GOT3 (cell line): ENCODE measurements at places on chromosomes 6 and 20.

GRCh38 chr6:167351656-167352345, 26.9 kb downstream of the TTLL2 start:
- DNase-seq = no peak

DNA sequence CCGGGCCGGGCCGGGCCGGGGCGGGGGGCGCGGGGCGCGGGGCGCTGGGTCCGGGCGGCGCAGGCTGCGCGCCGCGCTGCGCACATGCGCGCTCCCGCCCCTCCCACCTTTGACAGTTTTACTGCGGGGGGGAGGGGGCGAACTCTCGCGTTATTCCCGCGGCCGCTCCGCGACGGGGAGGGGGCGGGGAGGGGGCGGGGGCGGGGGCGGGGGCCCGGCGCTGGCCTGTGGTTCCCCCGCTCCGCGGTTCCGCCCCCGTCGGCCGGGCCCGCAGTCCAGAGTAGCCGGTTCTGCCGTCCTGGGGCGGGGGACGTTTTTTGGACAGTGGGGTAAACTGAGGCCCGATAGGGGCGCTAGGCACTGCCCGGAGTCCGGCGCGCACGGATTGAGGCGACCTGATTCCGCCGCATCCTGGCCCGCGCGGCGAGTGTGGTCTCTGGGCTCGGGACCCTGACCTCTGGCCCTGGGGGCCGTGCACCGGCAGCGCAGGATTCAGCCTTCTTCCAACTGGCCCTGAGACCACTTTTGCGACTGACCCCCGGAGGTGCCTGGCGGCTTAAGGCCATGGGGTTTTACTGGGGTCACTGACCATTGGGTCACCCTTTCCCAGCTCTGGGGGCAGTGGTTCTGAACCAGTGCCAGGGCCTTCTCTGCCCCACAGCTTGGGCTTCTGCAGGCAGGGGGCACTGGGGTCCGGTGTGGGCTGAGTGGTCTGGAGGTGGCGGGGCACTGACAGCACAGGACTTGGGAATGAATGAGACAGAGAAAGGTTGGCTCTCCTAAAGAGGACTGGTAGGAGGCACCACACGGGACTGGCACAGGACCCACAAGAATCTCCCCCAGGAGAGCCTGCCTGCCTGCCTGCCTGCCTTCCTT, at the start of gene ZNF512B:
Gene ZNF512B, minus strand, starts transcription at position 93 of the 876 bp plus-strand sequence. CDS start 1,980 bp downstream, outside the sequence.
- DNase-seq = no peak

DNA sequence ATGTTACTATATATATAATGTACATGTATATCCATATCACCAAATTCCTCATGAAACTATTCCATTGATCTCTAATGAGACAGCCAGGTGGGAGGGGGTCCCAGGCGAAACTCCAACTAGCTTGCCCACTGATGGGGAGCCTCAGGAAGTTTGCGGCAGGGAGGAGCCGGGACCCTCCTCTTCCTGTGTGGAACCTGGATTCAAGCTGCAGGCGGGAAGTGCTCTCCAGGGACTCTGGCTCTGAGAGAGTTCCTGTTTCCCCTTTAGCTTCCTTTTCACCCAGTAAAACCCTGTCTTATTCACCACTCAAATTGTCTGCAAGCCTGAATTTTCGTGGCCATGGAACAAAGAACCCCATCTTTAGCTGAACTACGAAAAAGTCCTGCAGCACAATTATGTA, 152.2 kb downstream of the OPN5 start:
- DNase-seq = no peak

- no peak for DNase-seq
These were observed 672.1 kb downstream of the HACE1 start for GRCh38 chr6:104187616-104188015.

DNA sequence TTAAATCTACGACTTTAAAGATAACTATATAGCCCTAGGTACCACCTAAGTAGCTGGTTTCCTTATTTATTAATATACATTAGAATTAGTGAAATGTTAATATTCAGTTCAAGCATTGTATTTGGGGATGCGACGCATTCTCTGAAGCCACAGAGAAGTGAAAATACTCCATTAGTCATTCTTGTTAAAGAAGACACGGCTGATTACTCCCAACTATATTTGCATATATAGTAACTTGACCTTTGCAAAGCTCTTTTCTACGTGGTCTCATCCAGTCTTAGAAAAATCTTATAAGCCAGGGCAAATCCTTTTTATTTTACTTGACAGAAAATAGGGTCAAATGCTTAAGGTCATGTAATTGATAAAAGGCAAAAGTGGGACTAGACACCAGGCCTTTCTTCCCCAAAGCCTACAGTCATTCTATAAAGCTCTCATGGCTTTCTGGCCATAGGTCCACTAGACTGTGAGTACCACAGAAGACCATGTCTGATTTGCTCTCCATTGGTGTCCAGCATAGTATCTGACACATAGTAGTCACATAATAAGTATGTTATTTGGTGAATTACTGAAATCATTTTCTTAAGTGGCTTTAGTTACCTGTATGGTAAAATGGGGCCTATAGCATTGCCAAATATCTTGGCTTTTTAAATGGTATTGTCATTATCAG, 11.3 kb downstream of the ZHX3 start:
- no peak for DNase-seq

DNA sequence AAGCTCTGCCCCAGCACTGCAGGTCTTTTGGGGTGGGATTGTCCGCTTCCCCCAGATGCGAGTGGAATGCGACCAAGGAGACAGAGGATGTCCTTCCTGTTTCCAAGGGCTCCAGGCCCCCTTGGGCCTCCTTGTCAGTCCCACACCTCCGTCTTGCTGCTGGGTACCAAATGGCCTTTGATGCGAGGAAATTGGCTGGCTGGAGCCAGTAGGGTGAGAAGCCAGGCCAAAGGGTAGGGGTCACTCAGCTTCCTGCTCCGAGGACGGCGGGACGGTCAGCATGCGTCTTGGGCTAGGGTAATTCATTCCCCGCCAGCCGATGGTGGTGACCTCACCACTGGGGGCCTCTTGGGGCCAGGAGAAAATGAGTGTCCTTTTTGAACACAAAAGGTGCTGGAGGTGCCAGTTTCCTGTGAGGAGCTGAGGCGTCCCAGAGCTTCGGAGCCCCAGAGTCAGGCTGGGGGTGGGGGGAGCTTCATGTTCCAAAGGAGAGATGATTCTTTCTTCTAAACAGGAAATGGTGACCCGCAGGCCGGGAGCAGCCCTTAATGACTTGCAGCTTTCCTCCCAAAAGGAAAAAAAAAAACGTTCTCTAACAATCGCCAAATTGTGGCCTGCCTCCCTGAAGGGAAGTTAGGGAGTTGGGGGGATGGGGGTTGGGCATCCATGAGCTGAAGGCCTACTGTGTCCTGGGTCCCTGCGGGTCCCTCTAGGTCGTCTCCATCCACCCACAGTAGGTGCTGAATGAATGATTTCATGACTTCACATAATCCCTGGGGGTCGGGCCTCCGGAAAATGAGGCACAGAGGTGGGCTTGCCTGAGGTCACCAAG, 6.7 kb downstream of the SNAI1 start:
- DNase-seq = no peak

- no peak for DNase-seq
These were observed 29.2 kb downstream of the FRMD1 start for GRCh38 chr6:168049706-168050224.

DNA sequence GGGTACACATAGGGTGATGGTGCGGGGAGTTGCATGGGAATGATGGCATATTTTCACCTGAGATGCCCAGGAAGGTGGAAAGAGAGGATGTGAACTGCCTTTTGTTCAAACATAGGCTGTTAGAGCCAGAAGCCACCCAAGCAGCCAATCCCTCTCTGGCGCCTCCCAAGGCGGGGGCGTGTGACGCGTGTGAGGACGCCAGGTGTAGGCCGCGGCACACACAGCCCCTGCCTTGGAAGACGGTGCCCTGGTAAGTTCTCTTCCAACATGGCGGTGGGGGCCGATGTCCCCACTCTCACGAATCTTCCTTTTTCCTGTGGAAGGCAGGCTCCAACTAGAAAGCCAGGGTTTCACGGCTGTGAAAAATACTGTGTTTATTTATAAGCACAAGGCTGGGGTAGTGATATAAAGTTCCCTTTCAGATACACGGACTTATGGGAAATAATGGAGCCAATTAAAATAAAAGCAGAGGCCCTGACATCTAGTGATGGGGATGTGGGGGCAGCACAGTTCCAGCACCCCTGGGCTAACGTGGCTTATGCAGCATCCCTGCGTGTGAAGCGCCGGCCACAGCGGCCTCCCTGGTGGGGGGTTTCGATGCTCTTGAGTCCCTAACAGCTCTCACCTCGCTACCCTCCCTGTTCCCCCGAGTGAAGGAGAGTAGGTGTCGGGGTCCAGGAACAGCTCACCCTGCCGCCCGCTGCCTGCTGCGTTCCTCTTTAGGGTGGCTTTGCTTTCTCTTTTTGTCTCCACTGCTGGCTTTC, 28.3 kb downstream of the CDH4 start:
- no peak for DNase-seq

DNA sequence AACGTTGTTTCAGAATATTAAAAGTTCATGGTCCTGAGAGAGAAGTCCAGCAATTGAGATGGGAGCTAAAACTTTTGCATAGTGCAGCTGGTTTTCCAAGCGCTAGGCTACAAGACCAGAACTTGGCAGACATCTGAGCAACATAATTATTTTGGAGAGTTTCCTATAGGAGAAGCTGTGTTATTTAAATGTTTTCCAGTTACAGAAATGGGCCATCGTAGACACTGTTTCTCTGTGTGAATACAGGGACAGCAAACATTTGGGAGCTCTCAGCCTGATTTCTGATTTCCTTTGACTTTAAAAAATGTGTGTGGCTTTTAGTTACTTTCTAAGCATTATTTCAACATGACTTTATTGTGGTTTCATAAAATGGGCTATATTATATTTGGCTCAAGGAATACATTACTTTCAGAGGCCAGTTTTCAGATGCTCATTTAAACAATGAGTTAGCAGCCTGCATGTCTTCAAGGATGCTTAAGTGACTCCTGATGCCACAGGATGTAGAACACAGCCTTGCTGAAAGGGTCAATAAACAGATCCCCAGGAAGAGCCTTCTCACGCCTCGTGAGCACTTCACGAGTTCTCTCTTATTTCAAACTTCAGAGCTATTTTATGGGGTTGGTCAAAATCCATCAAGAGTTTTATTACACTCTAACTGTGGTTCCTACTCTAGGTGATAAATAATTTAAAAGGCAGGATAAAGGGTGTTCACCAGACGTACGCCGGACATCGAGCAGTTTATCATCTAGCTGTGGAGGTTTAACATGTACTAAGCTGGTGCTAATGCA, 193.8 kb downstream of the SMOC2 start:
- DNase-seq = no peak

DNA sequence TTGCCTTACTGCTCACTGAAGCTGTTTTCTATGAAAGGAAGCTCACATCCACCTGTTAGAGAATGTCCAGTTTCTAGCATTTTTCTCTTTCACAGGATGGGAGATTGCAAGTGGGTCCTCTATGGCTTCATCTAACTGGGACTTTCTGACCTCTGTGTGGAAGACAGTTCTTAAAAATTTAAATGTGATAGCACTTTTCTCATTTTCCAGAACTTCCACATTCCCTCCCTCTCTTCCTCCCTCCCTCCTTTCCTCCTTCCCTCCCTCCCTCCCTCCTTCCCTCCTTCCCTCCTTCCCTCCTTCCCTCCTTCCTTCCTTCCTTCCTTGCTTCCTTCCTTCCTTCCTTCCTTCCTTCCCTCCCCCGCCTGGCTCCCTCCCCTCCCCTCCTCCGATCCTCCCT, 291.1 kb downstream of the DOK5 start:
- DNase-seq = no peak

DNA sequence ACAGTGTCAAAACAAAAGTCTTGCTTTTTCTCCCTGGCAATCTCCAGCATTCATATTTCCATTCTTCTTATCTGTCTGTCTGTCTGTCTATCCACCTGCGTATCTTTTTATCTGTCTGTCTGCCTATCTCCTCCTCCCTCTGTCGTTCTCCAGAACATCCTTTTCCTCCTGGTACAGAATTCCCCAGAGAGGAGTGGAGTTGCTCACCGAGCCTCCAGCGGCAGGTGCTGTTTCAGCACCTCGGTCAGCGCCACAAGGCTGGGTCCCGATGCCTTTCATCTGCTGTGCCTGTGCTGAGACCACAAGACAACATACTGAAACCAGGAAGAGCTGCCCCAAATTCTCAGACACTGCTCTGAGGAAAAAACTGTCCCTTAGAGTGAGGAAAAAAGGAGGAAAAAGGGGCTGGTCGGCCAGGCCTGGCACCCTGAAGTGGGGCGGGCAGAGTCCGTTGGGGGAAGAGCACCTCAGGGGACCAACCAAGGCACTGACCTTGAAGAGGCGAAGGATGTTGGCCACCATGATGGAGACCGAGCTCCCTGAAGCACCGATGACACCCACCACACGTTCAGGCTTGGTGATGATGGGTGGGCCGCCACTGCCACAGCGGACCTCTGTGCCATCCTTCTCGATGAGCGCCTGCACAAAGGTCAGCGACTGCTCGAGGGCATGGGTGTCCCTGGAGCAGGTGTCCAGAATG, 13.3 kb downstream of the GRM4 start:
- DNase-seq = no peak

- DNase-seq = no peak
These were observed 111.7 kb downstream of the TRERF1 start for GRCh38 chr6:42339991-42340401.

DNA sequence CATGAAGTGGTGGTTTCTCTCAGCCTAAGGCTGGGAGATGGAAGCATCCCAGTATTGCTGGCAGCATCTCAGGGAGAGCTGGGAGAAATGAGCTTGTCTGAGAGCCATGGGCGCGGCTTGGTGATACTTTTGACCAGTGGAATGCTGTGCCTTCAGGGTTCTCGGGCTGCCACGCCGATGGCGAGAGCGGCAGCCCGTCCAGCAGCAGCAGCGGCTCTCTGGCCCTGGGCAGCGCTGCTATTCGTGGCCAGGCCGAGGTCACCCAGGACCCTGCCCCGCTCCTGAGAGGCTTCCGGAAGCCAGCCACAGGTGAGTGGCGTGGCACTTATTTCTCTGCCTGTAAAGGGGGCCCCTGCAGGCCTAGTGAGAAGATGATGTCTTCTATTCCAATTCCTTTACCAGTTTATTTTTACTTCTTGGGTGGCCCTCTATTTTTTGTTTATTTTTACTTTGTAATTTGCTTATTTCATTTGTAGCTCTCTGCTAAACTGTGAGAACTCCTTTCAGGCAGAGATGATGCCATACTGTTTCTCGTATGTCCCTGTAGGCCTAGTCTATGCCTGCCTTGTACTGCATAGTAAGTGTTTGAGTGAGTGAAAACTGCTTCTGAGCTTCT, 71.7 kb downstream of the ASXL1 start:
- DNase-seq = no peak

DNA sequence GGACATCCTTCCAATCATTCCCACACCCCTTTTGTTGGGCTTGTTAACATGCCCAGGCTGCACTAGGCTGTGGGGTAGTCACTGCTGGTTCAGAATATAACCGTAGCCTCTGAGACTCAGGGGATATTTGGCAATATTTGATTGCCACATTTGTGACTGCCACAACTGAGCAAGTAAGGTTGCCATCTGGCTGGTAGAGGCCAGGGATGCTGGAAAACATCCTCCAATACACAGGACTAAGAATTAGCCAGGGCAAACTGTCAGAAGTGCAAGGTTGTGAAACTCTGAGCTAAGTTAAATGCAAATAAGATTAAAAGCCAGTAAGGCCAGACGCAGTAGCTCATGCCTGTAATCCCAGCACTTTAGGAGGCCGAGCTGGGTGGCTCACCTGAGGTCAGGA, 112.0 kb downstream of the ZMYND8 start:
- no peak for DNase-seq

DNA sequence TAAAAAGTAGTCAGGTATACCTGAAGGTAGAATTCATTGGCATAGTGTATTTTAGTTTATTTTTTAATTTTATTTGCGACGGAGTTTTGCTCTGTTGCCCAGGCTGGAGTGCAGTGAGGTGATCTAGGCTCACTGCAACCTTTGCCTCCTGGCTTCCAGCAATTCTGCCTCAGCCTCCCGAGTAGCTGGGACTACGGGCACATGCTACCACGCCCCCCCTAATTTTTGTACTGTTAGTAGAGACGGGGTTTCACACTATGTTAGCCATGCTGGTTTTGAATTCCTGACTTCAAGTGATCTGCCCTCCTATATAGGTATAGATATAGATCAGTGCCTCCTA, 102.8 kb upstream of the PRSS16 start:
- DNase-seq = no peak
